ENCODE measurements at places on chromosomes 4 and X. TPM values are rescaled to one million over a fixed set of nuclear protein-coding genes. Genes with fewer than 3 reads are reported as not detected.

Gene SPOCK3
- total RNA-seq: 0.56 TPM

Gene ENPEP
- 4.5 TPM for total RNA-seq

GRCh38 chr4:26953770-26954423 lies 93.3 kb downstream of the STIM2 start:
- no peak for DNase-seq

GRCh38 chr4:160276785-160277325 lies 1174.0 kb downstream of the RAPGEF2 start:
- no peak for DNase-seq

- DNase-seq: no peak
These were observed 420.5 kb downstream of the SLITRK2 start for GRCh38 chrX:146238173-146238572.

- no peak for DNase-seq
These were observed 12.4 kb downstream of the PLP1 start for GRCh38 chrX:103789004-103789403.

DNA sequence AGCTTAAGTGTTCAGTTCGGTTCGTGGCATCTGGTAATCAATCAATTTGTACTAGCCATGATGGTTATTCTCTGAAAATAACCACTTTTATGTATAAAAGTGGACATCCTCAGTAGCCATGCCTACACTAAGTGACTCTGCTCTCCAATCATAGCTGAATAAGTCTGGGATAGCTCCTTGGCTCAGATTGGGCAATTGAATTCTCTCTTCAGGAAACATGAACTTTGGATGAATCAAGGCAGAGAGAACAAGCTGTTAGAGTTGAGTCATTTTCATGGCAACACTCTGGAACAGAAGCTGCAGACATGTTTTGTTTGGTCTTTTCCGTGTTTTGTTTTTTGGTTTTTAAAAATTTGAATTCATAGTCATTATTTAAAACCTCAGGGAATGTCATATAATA lies 66.8 kb upstream of the TMEM164 start:
- no peak for DNase-seq

DNA sequence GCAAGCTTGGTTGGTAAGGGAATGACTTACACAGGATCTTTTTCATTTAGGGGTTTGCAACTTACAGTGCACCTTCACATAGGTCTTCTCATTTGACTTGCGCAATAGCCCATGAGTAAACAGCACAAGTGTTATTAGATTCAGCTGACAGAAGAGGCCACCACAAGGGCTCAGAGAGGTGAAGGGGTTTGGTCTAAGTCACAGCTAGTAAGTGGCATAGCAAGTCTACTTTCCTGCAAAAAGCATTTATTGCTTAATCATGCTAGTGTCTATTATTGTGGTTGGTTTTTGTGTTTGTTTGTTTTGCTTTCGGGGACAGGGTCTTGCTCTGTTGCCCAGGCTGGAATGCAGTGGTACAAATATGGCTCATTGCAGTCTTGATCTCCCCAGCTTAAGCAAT lies 83.3 kb downstream of the SPRY1 start:
- no peak for DNase-seq

Gene LPAR4
- 20.1 TPM for total RNA-seq

GRCh38 chrX:31185884-31186283 lies 114.0 kb upstream of the FTHL17 start:
- no peak for DNase-seq

DNA sequence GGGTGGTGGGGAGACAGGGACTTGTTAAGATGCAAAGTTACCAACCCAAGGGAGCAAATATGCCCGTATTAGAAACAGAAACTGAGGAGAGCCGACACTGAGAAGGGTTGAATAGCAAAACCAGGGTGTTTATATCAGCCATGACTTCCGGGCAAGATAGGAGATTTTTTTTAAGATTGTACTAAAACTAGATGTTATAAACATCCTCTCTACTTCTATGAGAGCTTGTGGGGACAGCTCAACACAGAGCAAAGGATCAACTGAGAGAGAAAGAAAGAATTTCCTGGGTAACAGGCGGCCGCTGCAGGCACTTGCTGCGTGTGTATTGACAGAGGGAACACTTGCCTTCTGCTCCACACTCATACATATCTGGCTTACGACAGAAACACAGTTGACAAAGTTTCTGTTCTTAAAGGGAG lies 49.1 kb upstream of the FBXW7 start:
- no peak for DNase-seq

DNA sequence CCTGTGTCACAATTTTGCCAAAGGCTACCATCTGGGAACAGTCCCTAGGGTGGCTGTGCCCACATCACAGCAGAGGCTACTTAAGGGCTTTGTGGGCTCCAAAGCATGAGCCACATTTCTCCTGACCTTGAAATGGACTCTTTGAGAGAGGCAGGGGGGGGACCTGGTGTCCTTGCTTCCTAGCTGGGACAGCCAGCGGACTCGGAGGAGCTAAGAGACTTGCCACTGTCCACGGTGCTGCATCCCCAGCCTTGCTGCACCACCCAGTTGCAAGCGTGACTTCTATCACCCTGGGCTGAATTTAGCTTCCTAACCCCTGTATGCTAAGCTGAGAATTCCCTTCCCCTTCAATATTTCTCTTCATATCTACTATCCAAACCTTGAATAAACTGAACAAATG lies 99.0 kb downstream of the PHKA2 start:
- DNase-seq: no peak

Gene GPR82
- not detected for total RNA-seq

DNA sequence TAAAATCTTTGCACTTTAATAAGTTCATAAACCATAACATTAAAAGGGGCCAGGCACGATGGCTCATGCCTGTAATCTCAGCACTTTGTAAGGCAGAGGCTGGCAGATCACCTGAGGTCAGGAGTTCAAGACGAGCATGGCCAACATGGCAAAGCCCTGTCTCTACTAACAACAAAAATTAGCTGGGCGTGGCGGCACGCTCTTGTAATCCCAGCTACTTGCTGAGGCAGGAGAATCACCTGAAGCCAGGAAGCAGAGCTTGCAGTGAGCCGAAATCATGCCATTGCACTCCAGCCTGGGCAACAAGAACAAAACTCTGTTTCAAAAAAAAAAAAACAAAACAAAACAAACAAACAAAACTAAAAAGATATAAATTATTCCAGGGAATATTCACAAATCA lies 595.2 kb upstream of the LCORL start:
- DNase-seq: no peak

DNA sequence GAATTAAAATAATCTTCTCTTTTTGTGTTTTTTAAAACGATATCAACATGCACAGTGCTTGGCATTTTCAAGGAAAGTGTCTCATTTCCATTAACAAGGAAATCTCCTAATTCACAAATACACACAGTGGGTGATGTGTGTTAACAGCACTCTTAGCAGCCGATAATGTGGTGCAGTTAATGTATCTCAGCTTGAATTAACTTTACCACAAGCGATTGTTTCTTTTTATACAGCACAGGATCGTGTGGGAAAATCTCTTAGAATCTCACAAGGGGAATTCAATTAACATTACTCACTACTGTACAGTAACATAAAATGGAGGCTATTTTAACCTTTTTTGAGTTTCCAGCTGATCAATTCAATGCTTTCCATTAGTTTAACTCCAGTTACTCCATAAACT lies 1841.9 kb downstream of the STIM2 start:
- no peak for DNase-seq

GRCh38 chr4:125486351-125486750 lies 171.6 kb downstream of the FAT4 start:
- DNase-seq: no peak

Gene PASD1
- total RNA-seq: not detected

DNA sequence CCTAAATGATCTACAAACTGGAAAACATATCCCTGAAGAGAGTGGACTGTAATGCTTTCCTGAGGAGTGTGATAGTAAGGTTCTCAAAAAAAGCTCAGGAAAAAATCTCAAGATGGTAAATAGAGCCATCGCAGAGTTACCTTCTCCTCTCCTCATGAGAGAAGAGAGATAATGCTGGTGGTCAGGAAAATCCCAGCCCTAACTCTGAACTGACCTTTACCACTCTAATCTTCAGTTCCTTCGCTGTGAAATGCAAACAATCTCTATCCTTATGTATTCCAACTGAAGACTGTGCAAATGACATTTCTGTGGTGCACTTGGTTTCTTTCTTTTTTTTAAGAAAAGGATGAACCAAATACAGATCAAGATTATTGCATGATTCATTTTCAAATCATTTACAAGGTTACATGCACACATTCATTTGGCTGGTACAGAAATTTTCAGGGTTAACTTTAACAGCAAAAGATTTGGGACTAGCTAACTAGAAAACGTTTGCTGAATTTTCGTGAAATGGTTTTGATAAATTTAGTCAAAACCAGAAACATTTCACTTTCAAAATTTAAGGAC lies 8.3 kb downstream of the PPM1K start:
- DNase-seq: no peak

Gene CLCN4
- total RNA-seq: 9.0 TPM

DNA sequence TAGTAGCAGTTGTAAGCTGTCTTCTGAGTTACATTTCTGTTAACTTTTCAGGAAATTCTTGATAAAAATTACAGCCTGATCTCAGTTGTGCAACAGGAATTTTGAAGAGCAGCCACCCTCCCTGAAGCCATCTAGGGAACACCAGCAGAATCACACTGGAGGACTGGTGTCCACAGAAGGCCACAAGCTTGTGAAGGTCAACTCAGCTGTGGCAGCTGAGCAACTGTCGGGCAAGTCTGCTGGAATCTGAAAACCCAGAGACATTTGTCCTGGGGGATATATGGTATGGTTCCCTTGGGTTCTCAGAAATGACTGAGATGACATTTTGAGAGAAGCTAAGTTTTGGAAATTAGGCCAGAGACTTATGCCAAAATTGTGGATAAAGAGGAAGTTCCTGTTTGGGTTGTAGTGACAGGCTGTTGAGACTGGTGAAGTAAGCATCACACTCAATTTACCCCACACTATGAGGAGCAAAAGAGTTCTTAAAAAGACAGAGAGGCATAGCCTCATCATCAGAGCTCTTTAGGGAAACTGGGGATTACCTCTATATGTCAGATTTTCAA lies 78.1 kb upstream of the TNIP3 start:
- DNase-seq: no peak

GRCh38 chrX:155086202-155086840 lies 15.0 kb downstream of the BRCC3 start:
- peak; percentile 14 for DNase-seq

DNA sequence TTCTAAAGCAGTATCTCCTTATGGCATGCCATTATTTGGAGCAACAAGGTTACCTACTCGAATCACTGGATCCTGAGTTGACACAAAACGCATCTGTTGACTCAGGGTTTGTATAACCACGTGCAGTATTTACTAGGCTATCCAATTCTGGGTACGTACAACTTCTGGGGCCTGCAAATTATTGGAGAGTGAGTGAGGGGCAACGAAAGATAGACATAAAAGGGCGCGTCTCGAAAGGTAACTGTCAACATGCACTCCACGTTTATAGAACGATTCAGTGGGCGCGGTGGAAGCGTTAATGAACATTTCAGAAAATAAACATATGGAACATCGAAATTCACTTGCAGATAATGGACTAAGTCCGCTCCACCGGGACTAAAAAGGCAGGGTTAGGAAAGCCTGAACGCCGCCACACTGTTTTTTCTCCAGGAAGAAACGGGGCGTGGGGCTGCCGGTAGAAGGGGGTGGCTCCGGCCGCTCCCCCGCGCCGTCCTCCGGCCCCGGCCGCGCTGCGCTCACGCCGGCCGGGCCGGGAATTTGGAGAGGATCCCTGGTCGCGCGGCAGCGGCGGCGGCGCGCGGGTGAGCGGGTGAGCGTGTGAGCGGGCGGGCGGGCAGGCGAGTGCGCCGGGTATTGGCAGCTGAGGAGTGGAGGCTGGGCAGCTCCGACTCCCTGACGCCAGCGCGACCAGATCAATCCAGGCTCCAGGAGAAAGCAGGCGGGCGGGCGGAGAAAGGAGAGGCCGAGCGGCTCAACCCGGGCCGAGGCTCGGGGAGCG lies at the start of gene SMAD1:
SMAD1 (plus strand) TSS at position 690 of the 778 bp plus-strand sequence. CDS start 32,761 bp downstream, outside the sequence.
- peak; percentile 65 for DNase-seq

DNA sequence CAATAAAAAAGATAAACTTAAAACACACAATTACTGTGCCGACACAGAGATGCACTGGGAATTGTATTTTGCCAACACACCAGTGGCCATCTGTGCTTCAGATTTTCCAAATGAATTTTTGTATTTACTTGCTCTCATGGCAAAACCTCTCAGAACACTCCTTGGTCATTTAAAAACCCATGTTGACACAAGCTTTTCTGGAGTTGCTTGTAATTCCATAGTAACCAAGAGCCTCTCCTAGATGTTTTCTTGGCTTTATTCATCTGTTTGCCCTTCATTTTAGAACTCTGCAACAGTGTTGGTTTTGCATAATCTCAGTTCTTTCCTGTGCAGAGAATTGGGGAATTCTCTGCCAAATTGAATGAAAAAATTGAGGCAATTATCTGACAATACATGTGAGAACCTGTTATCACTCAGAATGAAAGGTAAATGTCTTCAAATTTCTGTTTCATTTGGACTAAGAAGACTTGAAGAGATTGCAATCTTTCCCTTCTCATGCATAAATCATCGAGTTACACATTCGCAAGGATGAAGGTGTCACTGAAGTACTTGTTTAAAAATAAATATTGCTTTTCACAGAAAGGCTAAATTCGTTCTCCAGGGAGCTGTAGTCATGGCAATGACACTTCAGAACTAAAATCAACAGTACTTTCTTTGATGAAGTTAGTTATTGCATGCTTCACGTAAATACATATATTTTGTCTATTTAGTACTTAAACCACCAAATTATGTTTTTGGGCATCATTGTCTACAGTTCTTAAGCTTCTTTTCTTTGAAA lies 301.8 kb upstream of the CTSO start:
- no peak for DNase-seq

Gene PAGE5
- not detected for total RNA-seq

Gene ZFP42
- 0.77 TPM for total RNA-seq

- no peak for DNase-seq
These were observed 35.4 kb upstream of the TMEM184C start for GRCh38 chr4:147581606-147582350.

GRCh38 chr4:106679063-106679462 lies 310.5 kb upstream of the GIMD1 start:
- DNase-seq: no peak

Gene TMEM35A
- 9.1 TPM for total RNA-seq

DNA sequence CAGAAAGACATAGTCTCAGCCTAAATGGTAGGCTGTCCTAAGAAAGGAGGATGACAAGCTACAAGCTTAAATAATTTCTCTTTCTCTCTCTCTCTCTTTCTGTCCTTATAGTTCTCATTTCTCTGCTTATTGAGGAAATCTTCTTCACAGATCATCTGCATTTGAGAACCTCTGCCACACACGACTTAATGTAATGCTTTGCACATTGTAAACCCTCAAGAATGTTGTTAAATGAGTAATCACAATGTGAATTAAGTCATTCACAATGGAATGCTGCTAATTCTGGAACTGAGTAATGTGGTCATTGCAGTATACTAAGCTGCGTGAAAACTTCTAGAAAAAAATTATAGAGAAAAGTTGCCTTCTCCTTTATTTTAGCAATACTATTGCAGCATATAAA lies 508.9 kb upstream of the FTHL17 start:
- DNase-seq: no peak

DNA sequence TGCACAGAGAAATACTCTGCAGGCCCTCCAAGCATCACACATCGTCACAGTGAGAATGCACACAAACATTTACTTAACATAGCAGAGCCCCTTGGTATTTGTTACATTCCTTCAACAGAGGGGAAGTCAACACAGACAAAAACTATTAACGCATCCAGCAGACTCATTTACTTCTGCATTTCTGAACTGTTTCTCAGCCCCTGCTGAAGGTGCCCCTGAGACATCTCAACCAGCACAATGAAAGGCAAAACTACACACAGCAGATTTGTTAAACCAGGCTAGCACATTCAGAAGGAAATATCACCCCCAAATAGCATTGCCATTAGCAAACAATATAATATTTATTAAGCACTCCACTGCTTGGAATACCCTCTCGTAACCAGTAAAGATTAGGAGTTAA lies 367.0 kb downstream of the RAB28 start:
- no peak for DNase-seq

- DNase-seq: no peak
These were observed 23.3 kb upstream of the RNF4 start for GRCh38 chr4:2445571-2445970.
